ENCODE measurements at places on chromosomes 1 and 21.

GRCh38 chr21:42492201-42492600 lies 3.8 kb downstream of the RSPH1 start:
- H3K27ac ChIP-seq = no peak overlapping the region
- H3K27me3 ChIP-seq = no peaks in the 10 kb centered on the region
- H3K36me3 ChIP-seq = no peaks in the 10 kb centered on the region
- H3K4me3 ChIP-seq = no peak overlapping the region

GRCh38 chr1:203381151-203381751 lies 30.3 kb upstream of the FMOD start:
- H3K4me1 ChIP-seq = peaks cover 13% of the 10 kb centered on the region
- H3K27ac ChIP-seq = peak overlapping the region; percentile 92
- H3K4me3 ChIP-seq = no peak overlapping the region
- H3K27me3 ChIP-seq = no peaks in the 10 kb centered on the region

DNA sequence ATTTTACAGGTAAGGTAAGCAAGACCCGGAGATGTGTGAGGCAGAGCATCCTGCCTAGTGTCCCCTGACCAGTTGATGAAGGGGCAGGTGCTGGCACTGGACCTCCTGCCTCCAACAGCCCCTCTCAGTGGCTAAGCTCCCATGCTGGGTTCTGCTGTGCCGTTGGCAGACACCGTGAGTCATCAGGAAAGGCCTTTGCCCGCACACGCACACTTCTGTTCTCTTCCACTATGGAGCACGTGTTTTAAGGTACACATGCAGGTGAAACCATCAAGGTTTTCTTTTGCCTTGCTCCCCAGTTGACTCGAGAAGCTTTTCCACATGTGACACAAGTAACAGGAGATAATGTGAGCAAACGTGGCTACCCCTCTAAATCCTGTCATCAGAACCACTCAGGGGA lies 207.9 kb downstream of the RRAGC start:
- H3K4me3 ChIP-seq = no peak overlapping the region
- no peaks in the 10 kb centered on the region for H3K4me1 ChIP-seq
- no peaks in the 10 kb centered on the region for H3K36me3 ChIP-seq
- no peak overlapping the region for H3K27ac ChIP-seq
- no peak for DNase-seq
- H3K27me3 ChIP-seq = no peaks in the 10 kb centered on the region

- no peak overlapping the region for H3K4me3 ChIP-seq
- peaks cover 7% of the 10 kb centered on the region for H3K4me1 ChIP-seq
- no peaks in the 10 kb centered on the region for H3K36me3 ChIP-seq
- no peak for DNase-seq
These were observed 23.7 kb downstream of the LRRC8B start for GRCh38 chr1:89548122-89548857.

GRCh38 chr1:43511394-43511793 lies 19.3 kb upstream of the PTPRF start:
- no peak overlapping the region for H3K4me3 ChIP-seq
- H3K4me1 ChIP-seq = no peaks in the 10 kb centered on the region
- DNase-seq = no peak
- H3K36me3 ChIP-seq = no peaks in the 10 kb centered on the region
- no peaks in the 10 kb centered on the region for H3K27me3 ChIP-seq

DNA sequence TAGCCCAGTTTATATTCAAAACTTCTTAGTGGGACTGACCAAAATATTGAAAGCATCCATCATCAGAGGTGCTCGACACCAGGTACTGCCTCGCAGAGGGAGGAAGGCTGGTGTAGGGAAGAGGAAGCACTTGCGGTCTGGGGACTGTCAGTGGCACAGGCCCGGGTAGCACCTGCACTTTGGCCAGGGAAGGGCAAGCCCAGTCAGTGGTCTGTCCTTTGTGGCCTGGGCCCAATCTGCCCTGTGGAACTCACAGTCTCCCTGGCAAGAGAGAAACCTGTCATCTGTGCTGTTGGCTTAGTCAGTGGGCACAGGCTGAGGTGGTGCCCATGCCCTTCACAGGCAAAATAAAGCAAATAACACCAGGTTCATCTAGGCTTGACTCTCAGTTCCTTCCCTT lies 77.4 kb downstream of the SYT6 start:
- H3K4me1 ChIP-seq = no peaks in the 10 kb centered on the region
- no peak for DNase-seq
- no peak overlapping the region for H3K27ac ChIP-seq
- H3K4me3 ChIP-seq = no peak overlapping the region
- H3K27me3 ChIP-seq = no peaks in the 10 kb centered on the region

DNA sequence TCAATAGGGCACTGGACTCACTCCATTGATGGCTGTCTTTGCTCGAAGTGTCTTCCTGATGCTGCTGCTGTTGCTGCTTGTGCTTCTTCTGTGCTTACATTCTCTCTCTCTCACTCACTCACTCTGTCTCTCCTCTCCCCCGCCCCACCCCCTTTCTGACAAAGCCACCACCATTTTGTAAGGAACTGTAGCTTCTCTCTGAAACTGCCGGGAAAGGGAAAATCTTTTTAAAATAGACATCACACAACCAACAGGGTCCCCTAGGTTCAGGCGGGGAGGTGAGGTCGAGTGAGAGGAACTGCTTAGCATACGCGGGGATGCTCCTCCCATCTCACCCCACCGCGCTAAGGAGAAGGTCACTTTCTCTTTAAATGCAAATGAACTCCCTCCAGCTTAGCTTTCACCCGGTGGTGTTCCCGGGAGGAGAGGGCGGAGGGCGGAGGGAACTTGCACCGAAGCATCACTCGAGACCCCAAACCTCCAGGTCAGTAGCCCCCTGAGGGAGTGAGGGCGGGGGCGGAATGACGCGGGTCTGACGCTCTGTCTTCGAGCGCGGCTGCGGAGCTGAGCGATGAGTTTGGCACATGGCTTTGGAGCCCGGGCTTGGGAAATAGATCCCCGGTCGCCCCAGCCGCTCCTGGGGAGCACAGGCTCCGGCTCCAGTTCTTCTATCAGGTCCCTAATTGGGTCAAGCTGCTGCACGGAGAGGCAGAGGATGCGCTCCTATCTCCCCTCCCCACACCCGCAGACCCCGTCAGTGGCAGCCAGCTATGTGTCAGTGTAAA lies at the start of gene CCDC28B:
TSS of gene CCDC28B (plus strand) at position 370 of the 785 bp plus-strand sequence. CDS start 1,341 bp downstream, outside the sequence.
- H3K27ac ChIP-seq = peak within 1 kb of the TSS; percentile 90
- H3K27me3 ChIP-seq = no peaks in the 10 kb centered on the region
- no peaks in the 10 kb centered on the region for H3K4me1 ChIP-seq

Data from uterus (tissue), 4 donors.